T-helper 2 cell (primary cell): ENCODE measurements at places on chromosomes 2 and 18.

GRCh38 chr2:168158586-168158985 is 88.8 kb downstream of the STK39 start:
- DNase-seq: no peak

DNA sequence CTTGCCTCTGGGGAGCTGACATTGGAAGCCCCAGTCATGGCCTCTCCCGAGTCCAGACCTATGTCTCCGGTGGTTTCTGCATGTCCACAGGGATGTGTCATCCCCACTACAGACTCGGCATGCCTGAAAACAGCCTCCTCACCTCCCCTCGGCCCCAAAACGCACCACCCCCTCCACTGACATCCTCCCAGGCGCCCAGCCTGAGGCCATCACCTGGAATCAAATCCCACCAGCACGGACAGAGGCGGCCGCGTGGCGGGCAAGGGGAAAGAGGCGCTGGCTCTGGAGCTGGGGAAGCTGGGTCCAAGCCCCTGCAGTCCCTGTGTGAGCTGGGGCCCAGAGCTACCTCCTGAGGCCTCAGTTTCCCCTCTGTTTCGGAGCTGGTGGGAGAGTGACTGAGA is 69.9 kb upstream of the SMAD7 start:
- DNase-seq: no peak

GRCh38 chr2:236360496-236360895 is 96.3 kb upstream of the ASB18 start:
- no peak for DNase-seq

DNA sequence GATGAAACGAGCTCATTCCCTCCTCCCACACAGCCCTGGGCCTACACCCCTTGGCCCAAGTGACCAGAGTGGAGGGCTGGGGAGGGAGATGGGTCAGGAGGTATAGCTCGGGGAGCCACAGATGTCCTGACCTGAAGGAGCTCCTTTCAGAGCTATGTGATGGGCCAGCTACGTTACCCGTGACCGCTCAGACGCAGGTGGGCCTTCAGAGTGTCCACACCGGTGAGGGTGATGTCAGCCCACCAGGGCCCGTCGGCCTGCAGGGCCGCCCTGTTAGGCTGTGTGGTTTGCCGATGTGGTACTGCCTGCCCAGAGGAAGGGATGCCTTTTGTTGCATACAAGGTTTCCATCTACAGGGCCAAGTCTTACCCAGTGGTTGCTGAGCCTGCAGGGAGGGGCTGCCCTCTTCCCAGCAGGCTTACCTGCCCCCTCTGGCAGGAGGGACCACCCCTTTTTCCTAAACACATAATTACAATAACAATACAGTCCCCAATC is 41.8 kb upstream of the FOSL2 start:
- no peak for DNase-seq
